ENCODE measurements at places on chromosomes 12 and 14.
A peak's percentile ranks its signal among the peaks of the same experiment; 100 is the strongest.

GRCh38 chr14:20624495-20625070 is 16.9 kb downstream of the OR6S1 start:
- DNase-seq: peak; percentile 73

DNA sequence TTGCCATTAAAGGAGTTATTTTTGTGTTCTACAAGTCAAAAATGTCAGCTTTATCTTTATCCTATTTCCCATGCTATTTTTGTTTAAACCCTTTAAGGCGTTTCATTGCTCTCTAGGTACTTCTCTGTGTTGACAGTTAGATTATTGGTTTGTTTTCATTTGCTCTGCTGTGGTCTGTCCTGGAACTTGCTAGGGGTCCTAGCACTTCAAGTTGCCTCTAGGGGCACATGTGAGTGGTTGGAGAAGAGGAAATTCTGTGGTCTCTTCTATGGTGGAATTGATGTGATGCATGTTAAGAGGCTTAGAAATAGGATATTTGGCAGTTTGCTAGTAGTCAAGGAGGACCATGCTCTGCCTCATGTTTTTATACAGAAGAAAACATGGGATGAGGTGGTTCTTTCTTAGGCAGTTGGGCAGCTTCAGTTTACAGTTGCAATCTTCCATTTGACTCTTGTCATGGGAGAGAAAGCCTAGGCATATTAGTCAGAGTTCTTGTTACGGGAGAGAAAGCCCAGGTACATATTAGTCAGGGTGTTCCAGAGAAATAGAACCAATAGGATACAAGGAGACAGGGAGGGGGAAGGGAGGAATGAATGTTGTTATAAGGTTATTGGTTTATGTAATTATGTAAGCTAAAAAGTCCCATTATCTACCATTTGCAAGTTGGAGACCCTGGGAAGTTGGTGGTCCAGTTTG is 14.4 kb downstream of the TTLL5 start:
- DNase-seq: no peak

DNA sequence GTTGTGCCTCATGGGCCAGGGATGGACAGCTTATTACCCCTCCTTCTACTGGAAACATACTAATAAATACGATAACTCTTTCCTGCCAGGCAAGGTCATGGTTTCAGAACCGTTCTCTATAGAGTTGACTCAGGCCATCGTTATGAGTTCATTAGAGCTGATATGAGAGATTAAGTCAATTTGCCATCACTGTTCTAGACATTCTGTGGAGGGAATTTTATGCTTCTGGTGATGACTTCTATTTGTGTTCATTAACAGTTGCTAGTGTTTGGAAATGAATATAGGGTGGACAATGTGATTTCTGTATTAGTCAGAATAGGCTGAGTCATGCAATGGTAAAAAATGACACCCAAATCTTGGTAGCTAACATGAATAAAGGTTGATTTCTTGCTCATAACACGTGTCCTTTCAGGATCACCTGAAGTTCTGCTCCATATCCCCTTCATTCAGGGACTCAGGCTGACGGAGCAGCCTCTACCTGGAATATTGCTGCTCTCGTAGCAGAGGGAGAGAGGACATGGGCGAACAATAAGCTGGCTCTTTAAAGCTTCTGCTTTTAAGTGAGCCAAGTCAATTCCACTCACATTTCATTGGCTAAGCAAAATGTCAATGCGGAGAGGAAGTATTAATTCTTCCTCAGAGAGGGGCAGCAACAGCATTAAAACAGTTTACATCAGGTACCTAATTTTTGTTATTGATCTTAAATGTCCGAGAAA is 18.5 kb upstream of the TBPL2 start:
- no peak for DNase-seq

DNA sequence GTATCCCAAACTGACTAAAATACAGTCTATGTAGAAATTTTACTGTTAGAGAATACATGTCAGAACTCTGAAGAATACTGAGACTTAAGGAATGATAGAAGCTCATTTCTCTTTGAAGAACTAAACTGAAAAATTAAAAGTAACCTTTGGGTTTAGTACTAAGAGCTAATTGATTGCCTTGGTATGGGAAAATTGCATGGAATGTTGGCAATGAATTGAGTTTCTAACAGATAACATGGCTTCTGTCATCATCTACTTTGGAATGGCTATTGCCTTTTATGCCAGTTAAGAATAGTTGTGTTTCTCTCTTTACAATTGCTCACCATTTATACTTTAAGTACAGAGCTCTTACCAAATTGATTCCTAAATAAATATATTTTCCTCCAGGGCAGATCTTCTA is 308.8 kb upstream of the SYT1 start:
- no peak for DNase-seq

GRCh38 chr12:81815611-81816010 is 56.5 kb upstream of the PPFIA2 start:
- DNase-seq: no peak

DNA sequence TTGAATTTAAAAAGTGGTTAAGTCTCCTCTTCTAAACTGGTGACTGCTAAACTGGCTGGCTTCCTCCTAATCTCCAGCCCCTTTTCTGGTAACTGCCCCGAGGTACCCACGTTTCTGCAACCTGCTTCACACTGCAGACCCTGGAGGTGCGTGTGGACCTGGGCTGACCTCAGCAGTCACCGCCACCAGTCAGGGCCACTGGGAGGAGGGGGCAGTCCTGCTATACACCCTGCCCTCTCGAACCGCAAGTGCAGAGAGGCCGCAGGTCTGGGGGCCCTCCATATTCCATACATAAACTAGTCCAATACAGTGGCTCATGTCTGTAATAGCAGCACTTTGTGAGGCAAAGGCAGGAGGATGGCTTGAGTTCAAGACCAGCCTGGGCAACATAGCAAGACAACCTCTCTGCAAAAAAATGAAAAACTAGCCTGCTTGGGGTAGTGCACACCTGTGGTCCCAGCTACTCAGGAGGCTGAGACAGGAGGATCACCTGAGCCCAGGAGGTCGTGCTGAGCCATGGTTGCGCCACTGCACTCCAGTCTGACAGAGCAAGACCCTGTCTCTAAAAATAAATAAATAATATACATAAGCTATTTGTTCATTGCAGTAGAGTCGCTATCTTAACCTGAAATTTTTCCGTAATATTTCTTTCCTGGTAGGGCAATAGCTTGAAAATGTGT is 25.6 kb downstream of the VPS37B start:
- DNase-seq: no peak

GRCh38 chr12:64083285-64084210 is 138.5 kb downstream of the KICS2 start:
- no peak for DNase-seq

GRCh38 chr12:55713721-55714120 is 2.1 kb upstream of the BLOC1S1 start:
- DNase-seq: no peak

DNA sequence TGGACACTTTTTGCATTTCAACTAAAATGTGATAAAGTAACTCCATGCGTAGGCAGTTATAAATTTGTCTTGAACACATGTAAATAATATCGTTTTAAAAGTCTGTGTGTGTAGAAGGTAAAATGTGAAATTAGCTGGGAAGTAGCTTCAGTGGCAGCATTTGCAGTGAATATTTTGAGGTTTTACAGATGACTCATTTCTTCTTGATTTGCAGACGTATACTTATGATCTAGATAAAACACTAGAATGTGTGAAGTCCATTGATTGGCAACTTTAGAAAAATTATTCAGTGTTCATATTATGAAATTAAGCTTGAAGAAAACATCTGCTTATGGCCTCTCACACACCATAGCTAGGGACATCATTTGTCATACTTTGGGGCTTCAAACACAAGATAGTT is 788.6 kb upstream of the NOVA1 start:
- DNase-seq: no peak

- no peak for DNase-seq
These were observed 215.0 kb downstream of the PRKD1 start for GRCh38 chr14:29712601-29713000.

GRCh38 chr12:51382173-51382572 is 9.0 kb downstream of the GALNT6 start:
- DNase-seq: no peak

DNA sequence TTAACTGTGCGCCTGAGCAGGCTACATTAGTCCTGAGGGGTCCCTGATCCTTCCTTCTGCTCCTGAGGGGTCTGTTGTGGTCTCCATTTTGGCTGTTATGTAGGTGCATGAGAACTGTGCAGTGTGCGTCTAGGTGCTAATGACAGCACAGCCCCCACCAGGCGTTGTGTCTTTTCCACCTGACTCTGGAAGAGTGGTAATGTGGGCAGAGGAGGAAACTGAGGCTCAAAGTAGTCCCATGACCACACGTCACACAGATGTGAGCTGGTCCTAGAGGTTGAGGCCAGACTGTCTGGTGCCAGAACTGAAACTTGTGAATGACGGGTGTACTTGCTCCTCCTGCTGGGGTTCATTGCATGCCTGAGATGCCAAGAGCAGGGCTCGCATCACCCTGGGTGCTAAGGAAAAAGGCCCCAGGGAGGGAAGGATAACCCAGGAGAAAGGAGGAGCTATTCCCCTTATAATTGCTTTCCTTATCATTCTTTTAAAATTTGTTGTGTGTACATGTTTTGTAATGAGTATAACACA is 111.8 kb downstream of the SLC25A47 start:
- DNase-seq: no peak

GRCh38 chr12:47270782-47271664 is 191.3 kb upstream of the AMIGO2 start:
- no peak for DNase-seq

GRCh38 chr14:105978618-105979295 is 452.4 kb downstream of the TMEM121 start:
- no peak for DNase-seq

GRCh38 chr14:100603341-100604120 is 16.3 kb upstream of the BEGAIN start:
- DNase-seq: no peak

- DNase-seq: no peak
These were observed 188.6 kb upstream of the SOX5 start for GRCh38 chr12:24138041-24138440.

- no peak for DNase-seq
These were observed 12.3 kb downstream of the HMGA2 start for GRCh38 chr12:65836419-65837197.

- peak; percentile 17 for DNase-seq
These were observed 9.9 kb downstream of the SAV1 start for GRCh38 chr14:50658203-50658602.

DNA sequence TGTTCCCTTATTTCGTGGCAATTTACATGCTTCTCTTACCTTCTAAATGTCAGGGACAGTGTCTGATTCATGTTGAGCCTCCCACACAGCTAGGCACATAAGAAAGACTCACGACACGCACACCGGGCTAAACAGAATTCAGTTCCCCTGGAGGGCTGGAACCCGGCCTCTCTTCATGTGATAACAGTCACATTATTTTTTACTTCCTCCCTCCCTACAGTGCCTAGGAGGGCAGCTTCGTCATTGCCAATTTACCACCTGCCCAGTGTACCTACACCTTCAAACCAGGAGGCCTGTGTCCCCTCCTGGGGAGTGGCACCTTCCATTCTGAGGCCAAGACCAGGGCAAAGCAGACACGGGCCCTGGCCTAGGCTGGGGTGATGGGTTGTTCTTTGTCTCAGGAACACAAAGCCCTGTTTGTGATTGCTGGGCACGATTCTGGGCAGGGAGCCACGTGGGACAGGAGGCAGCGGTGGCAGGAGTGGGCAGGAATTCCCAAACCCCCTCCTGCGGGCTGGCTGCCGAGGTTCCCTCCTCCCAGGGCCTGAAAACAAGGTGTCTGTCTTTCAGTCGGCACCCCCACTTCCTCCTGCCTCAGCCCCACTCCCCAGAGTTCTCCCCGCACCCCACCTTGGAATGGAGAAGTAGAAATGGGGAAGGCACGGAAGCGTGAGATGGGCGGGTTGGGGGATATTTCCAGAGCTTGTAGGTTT is 6.8 kb upstream of the RASAL1 start:
- no peak for DNase-seq

DNA sequence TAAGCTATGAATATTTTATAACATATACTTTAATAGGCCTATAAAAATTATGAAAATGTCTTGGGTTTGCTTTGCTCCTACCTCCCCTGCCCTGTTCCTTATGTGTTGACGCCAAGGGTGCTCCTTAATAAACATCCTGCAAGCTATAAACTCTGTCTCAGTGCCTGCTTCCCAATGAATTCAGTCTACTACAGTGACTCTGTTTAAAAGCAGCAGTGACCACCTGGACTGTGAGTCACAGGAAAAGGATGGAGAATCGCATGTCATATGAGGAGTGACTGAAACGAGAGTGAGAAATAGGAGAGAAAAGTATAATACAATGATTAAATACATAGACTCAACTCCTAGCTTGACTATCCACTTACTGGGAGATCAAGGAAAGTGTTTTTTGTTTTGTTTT is 41.1 kb upstream of the CFAP54 start:
- DNase-seq: peak; percentile 37

GRCh38 chr14:94671870-94672444 is 59.8 kb downstream of the SERPINA3 start:
- peak; percentile 14 for DNase-seq

DNA sequence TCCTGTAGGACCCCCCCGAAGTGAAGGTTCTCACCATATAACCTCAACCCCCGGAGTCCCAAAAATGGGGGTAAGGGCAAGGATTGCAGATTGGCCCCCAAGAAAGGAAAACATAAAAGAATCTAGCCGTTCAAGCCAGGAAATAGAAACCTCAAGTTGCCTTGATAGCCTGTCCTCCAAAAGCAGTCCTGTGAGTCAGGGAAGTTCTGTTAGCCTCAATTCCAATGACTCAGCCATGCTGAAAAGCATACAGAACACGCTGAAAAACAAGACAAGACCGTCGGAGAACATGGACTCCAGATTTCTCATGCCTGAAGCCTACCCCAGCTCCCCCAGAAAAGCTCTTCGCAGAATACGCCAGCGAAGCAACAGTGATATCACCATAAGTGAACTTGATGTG is 344.2 kb upstream of the RGS6 start:
- no peak for DNase-seq

- DNase-seq: no peak
These were observed 61.1 kb upstream of the PTPRB start for GRCh38 chr12:70698345-70698744.

GRCh38 chr12:76486011-76486410 is 73.6 kb downstream of the OSBPL8 start:
- DNase-seq: no peak

DNA sequence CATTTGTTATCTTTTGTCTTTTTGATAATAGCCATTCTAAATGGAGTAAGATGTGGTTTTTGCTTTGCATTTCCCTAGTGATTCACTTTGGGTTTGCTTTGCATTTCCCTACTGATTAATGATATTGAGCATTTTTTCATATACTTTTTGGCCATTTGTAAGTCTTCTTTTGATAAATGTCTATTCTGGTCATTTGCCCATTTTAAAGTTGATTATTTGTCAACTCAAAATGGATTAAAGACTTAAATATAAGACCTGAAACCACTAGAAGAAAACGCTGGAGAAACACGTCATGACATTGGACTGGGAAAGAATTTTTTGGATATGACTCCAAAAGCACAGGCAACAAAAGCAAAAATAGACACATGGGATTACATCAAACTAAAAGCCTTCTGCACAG is 148.0 kb downstream of the APAF1 start:
- DNase-seq: no peak

- DNase-seq: no peak
These were observed 226.8 kb downstream of the C12orf42 start for GRCh38 chr12:103268831-103269514.

- no peak for DNase-seq
These were observed 459 bp downstream of the ITGA7 start for GRCh38 chr12:55707219-55707671.

- no peak for DNase-seq
These were observed 60.6 kb downstream of the TMEM117 start for GRCh38 chr12:43896496-43896895.

- DNase-seq: no peak
These were observed 29.3 kb upstream of the TMCC3 start for GRCh38 chr12:94679554-94680195.
